Jurkat, Clone E6-1 (cell line): ENCODE measurements at places on chromosomes 6 and 20.

DNA sequence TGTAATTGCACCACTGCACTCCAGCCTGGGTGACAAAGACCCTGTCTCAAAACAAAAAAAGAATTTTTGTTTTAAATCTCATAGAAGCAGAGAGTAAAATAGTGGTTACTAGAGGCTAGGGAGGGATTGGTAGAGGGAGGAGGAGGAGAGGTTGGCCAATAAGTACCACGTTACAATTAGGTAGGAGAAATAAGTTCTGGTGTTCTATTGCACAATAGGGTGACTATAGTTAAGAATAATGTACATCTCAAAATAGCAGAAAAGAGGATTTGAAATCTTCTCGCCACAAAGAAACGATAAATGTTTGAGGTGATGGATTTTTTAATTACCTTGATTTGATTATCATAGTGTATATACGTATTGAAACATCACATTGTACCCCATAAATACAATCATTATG is 27.1 kb upstream of the TOP1 start:
- no peak for DNase-seq

GRCh38 chr6:3035397-3035796 is 32.9 kb upstream of the RIPK1 start:
- no peak for DNase-seq

GRCh38 chr6:9554806-9555205 is 860.1 kb downstream of the TFAP2A start:
- DNase-seq, result no peak

DNA sequence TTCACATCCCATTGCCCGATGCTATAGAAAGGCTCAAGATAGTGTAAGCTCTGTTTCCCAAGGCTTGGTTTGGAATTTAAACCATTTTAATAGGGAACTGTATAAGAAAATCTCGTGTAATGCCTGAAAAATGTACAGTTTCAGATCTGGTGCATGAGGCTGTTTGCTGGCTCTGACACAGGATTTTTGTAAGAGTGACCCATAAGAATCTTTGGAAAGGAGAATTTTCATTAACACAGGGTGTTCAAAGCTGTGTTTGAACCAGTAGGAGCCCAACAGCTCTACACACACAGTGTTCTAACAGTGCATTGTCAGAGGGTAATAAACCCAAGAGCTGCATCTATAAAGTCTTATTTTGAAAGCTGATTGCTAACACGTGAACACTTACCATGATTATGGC is 293.5 kb downstream of the PRL start:
- no peak for DNase-seq

DNA sequence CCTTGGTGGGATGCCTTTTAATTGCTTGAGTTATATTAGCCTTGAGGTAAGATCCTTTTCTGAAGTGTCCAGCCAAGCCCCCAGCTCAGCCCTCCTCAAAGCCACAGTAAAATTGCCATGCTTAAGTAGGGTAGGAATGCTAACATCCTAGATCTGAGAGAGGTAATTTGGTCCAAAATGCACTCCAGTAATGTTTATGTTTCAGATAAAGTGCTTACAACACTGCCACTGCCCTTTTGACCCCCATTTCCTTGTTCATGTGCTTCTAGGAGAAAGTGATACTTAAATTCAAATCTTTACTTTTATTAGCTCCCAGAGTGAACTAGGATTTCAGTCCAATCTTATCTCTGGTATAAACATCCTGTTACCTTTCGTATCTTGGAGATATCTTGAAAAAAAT is 318.0 kb downstream of the BMP2 start:
- DNase-seq, result no peak

DNA sequence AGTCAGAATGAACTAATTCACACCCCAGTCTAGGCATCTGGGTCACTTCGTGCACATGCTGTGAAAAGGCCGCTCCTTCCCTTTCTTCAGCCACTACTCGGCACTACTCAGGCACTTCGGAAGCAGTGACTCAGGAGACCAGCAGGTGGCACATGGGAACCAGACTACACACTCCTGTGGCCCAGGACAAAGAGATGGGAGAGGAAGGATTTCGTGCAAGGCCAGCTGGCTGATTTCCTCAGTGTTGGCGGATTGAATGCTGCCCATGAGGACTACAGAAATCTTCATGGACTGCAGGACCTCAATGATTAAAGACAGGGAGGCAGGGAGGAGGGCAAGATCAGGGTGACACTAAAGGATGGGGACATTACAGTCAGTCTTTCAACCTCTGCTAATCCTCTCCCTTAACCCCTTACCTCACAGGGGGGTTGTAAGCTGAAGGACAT is 117.8 kb upstream of the SPACA1 start:
- DNase-seq, result peak; percentile 51

- peak; percentile 8 for DNase-seq
These were observed 230.1 kb upstream of the MOCS1 start for GRCh38 chr6:40164345-40164755.

GRCh38 chr6:33547499-33547898 is 32.6 kb downstream of the BAK1 start:
- DNase-seq, result no peak

- DNase-seq, result no peak
These were observed 208.5 kb downstream of the EPHA7 start for GRCh38 chr6:93210908-93211307.

DNA sequence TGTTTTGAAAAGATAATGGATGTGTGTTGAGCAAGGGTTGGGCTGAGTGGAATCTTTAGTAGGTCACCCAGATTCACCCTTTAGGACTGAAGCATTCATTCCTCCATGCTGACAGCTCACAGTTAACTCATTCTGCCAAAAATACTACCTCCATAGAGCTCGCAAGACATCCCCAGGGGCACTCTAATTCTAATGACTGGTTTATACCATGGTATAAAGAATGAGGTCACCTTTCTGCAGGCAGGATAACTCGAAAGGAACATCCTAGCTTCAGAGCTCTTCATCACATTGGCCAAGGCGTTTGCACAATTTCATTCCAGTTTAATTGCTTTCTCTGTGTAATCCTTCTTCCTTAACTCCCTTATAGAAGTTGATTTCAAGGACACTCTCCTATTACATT is 1257.2 kb upstream of the EYS start:
- DNase-seq, result no peak

DNA sequence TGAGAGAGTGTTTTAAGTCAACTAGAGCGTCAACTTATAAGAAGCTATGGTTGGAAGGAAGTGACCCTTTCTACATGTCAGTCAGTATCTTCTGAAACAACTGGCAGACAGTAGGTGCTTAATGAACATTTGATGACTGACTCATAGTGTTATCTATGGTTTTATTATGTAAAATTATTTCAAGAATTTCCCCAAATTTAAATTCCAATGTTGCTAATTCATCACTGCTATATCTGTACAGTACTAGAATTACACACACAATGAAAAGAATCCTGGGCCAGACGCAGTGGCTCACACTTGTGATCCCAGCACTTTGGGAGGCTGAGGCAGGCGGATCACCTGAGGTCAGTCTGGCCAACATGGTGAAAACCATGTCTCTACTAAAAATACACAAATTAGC is 721.4 kb upstream of the FLRT3 start:
- DNase-seq, result no peak

DNA sequence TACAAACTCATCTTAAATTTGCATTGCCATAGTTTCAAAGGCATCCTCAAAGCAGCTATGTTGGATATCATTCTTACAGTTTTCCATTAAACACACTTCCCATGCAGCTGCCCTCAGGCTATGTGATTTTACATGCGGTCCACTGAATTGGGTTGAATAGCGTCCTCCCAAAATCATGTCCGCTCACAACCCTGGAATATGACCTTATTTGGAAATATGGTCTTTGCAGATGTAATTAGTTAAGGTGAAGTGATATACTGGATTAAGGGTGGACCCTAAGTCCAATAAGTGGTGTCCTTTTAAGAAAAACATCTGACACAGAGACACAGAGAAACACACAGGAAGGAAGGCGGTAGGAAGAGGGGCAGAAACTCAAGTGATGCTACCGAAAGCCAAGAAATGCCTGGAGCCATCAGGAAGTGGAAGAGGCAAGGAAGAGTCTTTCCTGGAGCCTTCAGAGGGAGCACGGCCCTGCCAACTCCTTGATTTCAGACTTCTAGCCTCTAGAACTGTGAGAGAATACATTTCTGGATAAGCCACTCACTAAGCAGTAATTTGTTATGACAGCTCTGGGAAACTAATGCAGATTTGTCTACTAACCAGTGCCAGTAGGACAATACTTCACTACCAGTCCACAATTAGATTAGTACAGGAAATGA is 42.7 kb upstream of the NHSL1 start:
- DNase-seq, result no peak
